ENCODE measurements at places on chromosomes 13 and 19.

DNA sequence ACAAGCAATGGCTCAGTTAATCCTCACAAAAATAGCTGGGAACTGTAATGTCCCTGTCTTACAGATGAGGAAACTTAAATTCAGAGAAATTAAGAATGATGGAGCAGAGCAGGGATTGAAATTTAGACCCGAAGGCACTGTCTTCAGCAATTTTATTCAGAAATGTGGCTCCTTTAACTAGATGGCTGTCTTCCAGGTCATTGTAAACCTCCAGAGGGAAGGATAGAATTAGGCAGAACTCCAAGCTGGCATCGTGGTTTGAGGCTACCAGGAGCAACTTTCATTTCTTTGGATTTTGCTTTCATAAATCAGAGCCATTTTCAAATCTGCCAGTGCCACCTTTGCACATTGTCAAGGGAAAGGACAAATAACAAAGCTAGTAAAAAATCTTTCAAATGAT, 339.0 kb downstream of the DCT start:
- no peak for DNase-seq

GRCh38 chr19:13843104-13843921, 33.6 kb upstream of the NANOS3 start:
- DNase-seq: no peak

DNA sequence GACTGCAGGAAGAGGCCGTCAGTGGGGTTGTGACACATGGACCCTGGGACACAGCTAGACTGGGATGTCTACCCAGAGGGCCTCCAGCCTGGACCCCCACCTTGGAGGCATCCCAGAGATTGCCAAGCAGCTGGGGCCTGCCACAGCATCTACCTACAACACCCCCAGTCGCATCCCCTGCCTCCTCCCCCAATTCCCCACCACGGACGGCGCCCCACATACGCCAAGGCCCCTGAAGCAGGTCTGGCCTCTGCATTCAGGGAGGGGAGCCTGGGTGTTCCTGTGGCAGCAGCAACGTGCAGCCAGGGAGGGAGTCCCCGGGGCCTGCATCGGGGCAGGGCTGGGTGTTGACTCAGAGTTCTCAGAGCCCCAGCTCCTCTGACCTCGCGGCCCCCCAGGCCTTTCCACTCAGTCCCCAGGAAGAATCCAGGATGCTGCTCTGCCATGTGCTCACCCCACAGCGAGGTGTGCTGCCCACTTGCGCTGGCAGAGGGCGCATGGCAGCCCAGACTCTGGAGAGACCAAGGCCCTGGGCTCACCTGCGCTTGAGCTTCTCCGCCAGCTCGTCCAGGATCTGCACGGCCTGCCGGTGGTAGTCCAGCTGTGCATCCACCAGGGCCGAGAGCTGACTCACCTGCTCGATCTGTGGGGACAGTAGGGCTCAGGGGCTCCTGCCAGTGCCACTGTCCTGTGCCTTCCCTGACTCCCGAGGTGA, 19.6 kb downstream of the MPND start:
- no peak for DNase-seq

DNA sequence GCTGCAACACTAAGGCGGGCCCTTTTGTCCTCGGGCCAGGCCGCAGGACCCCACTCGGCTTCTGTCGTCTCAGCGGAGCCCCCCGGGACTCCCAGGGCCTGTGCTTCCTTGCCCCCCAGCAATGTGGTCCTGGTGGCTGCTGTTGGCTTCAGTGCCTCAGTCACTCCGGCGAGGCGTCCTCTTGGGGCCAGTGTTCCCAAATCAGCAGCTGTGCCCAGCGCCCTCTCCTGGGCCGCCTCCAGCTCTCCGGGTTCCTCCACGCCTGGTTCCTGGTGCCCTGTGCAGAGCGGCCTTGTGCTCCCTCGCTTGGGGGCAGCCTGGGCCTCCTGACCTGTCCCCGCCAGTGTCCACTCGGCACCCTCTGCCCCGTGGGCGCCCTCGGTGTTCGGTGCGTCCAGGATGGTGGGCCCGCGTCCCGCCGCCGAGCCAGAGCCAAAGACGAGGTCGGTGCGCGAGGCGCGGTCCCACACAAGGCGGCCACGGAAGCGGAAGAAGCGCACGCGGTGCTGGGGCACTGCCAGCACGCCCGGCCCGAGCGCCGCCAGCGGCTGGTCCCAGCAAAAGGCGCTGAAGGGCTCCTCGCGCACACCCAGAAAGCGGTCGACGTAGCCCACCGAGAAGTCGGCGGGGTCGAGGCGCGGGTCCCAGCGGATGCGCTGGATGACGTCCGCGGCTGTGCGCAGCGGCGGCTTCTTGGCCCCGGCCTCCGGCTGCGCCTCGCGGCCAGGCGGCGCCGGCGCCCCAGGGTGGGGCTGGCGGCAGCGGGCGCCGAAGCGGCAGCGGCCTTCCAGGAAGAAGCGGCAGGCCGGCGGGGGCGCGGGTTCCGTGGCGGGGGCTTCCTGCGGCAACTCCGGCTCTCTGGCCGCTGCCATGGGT, 685 bp downstream of the LENG9 start:
- DNase-seq: no peak

DNA sequence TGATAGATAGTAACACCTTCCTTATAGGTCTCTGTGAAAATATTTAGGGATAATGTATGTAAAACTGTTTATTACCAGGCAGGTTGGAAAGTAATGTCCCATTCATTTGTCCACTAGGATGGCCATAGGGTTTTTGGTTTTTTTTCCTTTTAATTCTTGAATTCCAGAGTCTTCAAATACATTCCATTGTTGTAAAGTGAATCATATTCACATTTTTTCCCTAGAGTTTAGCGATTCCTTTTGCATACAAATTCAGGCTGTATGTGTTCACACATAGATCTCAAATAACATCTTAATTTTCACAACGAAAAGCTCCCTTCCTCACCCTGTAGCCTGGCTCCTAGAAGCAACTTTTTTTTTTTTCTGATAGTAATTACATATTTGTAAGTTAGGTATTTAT, 1.8 kb upstream of the ZNF557 start:
- no peak for DNase-seq

DNA sequence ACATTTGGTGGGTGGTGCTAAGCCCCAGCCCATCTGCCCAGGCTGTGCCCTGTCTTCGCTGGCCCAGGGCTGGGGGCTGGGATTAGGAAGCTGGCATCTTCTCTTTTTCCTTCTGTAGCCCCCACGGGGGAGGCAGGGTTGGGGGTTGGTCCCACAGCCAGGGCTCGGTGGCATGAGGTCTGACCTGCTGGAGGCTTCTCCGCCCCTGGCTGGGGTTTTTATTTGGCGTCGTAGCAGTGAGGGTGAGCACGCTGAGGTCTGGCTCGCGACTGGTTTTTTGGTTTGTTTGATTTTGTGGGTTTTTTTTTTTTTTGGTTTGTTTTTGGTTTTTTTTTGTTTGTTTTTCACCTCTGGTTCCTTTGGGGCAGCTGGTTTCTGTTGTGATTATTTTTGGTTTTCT, 14.7 kb downstream of the ZNF574 start:
- no peak for DNase-seq

- no peak for DNase-seq
Measured at GRCh38 chr19:49864890-49865289, 2.5 kb downstream of the PNKP start.

DNA sequence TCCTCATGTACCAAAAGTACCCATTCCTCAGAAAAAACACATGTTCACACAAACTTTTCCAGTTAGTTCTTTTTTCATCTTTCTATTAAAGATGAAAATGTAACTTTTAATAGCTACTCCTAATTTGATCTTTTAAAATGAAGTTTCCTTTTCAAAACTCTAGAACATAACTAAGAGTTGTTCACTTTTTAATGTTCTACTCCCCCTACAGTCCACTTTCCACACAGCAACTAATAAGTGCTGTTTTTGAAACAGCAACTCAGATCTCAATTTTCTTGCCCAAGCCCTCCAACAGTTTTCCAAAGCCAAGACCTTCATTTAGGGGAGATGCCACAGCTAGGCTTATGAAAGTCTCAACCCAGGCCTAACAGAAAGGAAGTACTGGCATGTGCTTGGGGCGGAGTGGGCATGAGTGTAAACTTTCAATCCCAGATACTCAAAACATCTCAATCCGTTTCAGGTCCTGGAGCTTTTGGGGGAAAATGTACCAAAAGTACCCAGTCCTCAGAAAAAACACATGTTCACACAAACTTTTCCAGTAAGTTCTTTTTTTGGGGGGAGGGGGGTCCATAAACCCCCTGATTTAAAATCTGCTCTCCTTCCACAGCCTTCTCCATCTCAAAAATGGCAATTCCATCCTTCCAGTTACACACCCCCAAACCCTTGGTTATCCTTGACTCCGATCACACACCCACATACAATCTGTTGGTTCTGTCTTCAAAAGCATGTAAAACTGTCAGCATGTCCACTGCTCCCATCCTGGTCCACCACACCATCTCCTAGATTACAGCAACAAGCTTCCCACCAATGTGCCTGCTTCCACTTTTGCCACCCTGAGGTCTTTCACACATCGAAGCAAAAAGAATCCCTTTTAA, 2.0 kb downstream of the FBL start:
- no peak for DNase-seq

GRCh38 chr19:3188627-3189596, 3.2 kb downstream of the NCLN start:
- DNase-seq: no peak

- DNase-seq: no peak
Measured at GRCh38 chr13:29474991-29475390, 120.5 kb downstream of the SLC7A1 start.

- no peak for DNase-seq
Measured at GRCh38 chr13:114157869-114158495, 21.1 kb upstream of the CFAP97D2 start.

DNA sequence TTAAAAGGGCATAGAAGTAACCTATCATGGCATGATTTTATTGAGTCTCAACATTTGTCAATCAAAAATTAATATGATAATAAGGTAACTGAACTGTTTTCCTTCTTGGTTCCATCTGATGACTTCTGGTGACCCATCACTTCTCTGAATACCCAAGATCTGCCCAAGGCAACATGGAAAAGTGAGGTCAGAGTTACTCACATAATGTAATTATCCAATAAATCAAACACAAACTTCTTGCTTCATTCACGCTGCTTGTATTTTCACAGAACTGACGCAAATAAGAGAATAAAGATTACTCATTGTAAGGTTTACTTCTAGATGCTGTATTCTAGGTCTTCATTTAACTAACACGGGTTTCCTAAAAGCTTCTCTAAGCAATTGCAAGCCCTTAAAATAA, 361.6 kb downstream of the RBM26 start:
- no peak for DNase-seq

DNA sequence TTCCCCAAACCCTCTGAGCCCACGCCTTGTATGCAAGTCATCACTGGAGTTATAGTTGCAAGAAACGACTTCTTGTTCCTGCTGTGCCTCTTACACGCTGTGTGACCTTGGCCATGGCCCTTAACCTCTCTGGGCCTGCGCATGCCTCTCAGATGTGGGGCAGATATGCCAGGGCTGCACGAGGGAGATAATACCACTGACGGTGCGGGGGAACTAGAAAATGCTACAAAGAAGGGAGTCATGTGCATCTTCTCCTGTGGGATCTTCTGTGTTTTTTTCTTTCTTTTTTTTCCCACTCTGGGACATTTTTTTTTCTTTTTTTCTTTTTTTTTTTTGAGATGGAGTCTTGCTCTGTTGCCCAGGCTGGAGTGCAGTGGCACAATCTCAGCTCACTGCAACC, 4.3 kb upstream of the SAMD1 start:
- no peak for DNase-seq

DNA sequence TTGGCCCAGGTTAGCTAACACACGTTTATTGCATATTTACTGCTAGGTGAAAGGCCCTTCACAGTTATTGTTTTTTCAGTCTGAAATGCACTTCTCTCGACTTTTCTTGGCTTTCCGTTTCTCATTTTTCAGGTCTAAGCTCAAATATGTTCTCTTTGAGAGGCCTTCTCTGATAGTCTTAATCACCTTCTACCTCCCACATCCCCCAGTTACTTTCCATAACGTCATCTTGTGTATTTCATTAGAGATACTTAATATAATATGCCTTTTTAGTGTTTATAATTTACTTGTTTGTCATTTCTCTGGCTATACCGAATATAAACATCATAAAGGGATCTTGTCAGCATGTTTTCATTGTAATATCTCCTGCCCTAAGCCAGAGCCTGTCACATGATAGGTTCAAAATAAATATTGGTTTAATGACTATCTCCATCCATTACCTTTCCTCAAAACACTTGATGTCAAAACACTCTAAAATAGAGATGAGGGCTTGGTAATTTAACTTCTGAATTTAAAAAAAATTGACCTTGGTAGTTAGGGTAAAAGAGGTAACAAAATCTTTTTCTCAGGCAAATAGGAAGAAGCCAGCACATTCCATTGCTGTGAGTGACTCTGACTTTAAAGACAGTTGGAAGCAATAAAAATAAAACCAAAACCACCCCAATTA, 168.6 kb upstream of the RFC3 start:
- no peak for DNase-seq

GRCh38 chr19:45711851-45712698, 18.6 kb downstream of the FBXO46 start:
- no peak for DNase-seq

DNA sequence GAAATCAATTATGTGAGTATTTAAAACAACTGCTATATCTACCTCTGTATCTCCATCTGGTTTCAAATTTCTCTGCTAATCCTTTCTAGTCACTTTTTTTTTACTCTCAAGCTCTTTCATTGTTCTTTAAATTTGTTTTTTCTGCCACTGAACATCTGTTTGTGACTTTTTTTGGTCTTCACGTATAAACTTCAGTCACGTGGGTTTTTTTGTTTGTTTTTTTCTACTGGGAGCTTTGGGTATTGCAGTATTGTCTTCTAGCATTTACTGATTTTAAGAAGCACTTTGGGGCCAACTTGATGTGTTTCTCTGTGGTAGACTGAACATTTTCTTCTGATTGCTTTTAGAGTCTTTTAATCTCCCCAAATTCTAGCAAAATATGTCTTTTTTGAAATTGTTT, 262.6 kb upstream of the RXFP2 start:
- no peak for DNase-seq

DNA sequence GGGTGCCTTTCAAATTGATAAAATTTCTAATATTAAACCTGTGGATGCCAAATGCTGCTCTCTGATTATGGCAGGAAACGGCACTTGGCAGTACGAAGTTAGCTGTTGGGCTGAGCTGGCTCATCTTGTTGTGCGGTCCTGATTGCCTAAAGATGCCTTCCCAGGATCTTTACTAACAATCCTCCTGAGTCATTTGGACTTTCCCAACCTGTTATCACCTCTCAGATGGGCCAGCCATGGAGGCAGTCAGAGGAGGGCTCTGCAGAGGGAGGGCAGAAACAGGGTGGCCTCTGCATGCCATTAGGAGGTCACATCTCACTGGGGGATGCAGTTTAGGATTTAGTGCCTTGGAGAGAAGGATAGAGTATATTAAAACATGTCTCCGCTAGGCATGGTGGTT, 27.3 kb downstream of the ALOX5AP start:
- DNase-seq: no peak

GRCh38 chr19:940591-941291, 14.9 kb downstream of the ARID3A start:
- no peak for DNase-seq

GRCh38 chr19:53659292-53659691, 27.5 kb downstream of the DPRX start:
- DNase-seq: no peak
